ENCODE measurements at places on chromosomes 5 and 9.

DNA sequence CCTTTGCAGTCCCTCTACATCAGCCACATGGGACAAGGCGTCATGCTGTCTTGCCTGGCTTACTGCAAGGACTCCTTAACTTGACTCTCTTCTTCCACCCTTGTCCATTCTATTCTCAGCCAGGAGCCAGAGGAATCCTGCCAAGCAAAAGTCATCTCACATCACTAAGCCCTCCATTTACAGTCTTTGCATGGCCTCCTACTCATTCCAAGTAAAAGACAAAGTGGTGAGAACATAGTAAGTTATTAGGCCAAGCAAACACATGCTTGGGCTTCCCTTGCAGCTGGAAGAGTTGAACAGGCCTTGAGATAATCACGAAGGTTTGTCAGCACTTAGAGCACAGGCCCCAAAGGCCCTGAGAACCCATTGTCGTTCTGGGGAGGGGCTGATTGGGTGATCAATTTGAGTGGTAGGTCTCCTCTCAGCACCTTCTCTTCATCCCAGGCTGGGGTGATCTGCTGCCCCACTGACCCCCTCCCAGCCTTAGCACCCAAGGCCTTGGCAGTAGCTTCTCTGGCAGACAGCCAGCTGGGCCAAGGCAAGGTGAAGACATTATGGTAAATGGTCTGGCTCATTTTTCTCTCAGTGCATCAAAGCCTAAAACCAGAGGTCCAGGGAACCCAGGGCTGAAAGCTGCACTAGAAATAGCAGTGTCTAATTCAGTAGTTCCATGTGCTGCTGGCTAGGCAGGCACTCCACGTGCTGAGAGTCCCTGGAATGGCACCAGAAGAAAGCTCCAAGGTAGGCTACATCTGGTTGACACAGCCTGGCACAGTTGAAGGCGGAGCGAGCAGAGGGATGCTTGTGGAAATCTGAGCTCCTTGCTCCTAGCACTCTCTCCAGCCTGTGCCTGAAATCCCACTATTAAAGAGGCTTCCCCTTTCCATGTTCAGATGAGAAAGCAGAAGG is 121.4 kb downstream of the ASTN2 start:
- DNase-seq: no peak

DNA sequence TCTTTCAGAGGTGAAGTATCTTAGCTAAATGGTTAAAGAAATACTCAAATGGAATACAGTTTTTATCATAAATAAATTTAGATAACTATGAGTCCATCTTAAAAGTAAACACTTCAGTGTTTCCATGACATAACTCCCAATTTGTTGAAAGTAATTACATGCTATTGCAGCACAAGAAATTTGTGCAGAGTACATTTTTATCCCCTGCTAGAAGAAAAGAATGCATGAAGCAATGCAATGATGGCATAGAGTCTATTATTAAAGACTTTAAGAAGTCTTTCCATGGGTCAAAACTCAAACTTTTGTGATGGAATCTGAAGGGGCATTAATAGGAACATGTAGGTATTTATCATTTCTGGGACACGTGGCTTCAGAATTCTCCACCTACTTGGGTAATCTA is 106.6 kb upstream of the DPYSL3 start:
- no peak for DNase-seq

DNA sequence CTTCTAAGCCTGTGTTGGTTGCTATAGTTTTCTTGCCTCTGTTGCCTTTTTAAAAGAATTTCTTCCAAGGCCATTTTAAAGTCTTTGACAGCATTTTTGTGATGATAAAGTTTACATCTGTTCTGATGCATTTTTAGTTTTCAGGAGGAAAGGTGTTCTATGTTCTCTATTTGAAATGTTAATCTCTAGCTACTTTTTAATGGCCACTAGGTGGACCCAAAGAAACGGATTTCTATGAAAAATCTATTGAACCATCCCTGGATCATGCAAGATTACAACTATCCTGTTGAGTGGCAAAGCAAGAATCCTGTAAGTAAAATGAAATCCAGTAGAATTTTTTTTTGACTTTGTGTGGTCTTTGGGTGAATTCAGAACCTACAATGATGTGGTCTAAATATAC is 60.2 kb downstream of the MELK start:
- no peak for DNase-seq

DNA sequence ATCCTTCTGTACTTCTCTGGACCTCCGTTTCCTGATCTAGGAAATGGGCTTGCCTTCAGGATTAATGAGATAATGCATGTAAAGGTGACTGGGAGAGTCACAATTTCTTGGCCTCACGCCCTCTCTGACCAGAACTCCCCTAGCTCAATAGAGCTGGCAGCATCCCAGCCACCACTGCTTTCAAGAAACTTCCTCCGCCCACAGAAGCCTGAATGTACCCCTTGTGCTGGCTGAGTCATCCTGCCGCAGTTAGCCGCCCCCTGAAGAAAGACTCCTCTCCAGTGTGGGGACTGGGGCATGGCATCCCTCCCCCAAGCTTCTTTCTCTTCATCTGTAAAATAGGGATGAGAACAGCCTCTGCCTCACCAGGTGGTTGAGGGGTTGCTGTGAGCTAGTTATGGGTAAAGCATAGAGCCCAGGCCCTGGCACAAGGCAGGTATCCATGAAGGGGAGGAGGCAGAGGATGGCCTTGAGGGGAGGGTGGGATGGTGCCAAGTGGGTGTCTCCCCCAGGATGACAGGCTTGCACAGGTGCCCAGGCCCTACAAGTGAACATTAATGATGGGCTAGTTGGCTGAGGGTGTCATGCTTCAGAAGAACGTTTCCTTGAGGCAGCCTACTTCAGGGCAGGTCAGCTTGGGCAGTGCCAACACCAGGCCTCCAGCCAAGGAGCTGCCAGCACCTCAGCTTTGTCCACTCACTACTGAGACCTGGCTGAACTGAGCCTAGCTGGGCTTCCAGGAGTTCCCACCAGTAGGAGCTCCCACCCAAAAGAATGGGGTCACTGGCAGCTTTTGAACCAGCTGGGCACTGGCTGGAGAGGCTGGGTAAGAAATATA is 3.4 kb downstream of the PDLIM4 start:
- no peak for DNase-seq

DNA sequence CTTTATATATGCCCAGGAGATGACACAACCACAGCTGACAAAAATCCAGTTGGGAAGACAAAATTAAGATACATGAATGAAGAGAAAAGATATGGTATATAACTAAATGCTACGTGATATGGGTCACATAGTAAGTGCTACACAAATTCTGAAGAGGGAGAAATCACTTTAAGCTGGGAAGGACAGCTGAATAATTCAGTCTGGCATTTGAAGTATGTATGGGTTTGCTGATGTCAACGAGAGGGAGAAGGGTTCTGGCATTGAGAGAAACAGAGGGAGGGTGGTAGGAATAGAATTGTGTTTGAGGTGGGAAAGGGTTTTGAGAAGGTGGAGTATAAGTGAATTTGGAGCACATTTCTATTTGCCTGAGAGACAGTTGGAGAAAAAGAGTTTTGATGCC is 6.7 kb upstream of the SLIT3 start:
- DNase-seq: no peak

Data from activated CD8-positive, alpha-beta memory T cell treated with anti-CD3 and anti-CD28 coated beads for 1 hour (primary cell).